Stimulated activated CD8-positive, alpha-beta memory T cell treated with anti-CD3 and anti-CD28 coated beads, Interleukin-7, amount 100 ng/mL, for 24 hours (primary cell): ENCODE measurements at places on chromosomes 1 and 21.

DNA sequence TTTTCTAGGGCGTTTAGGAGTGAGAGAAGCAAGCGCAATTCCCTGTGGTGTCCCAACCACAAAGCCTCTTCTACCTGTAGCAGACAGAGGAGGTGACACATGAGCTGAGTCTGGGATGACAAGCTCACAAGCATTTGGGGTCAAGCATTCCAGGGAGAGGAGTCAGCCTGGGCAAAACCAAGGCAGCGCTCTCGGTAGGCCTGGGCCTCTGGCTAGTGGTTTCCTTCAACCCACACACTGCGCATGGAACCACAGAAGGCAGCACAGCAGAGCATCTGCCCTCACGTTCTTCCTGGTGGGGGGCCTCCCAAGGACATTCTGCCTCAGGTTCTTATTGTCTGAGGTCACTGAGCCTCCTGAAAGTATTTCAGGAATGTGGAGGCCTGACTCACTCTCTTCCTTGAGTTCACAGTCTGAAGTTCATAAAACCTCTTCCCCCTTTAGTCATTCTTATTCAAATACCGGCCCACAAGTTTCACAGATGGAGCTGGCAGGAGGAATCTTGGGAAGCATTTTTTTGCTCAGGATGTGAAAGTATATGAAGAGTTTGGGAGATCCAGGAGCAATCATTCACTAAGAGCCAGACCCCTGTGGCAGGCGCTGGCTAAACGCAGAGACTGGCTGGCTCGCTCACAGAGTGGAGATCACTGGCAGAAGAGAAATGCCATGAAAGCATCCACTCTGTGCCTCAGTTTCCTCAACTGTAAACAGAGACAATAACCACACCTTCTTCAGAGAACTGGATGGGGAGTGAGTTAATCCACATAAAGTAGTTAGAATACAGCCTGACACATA lies 26.8 kb downstream of the CCN1 start:
- DNase-seq: no peak

DNA sequence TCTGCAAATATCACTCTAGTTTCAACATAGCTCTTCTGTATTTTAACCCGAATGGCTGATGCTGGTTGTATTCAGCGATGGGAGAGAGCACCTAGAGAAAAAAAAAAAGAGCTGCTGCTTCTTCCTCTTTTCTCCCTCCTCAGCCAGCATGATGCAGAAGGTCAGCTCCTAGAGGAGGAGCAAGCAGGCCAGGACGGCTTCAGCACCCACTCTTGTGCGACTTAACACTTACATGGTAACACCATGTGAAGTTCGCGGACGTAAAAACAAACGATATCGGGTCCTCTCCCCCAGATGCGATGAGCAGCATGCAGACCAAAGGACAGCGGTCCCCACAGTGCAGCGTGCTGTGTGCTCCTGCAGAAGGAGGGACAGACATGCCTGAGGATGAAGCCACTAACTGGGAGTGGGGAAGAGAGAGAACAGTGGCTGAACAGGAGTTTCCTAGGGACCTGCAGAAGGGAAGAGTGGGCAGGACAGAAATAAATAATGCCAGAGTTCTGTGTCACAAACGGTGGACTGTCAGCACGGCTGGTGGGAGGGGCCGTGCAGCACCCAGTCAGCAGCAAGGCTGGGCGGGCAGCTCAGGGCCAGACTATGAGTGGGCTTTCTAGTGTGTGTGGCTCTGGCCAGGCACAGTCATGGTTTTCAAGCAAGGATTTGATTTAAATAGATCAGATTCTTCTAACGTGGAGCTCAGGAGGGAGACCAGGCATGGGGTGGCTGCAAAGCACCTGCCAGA lies 11.4 kb upstream of the B3GALT5 start:
- DNase-seq: no peak

DNA sequence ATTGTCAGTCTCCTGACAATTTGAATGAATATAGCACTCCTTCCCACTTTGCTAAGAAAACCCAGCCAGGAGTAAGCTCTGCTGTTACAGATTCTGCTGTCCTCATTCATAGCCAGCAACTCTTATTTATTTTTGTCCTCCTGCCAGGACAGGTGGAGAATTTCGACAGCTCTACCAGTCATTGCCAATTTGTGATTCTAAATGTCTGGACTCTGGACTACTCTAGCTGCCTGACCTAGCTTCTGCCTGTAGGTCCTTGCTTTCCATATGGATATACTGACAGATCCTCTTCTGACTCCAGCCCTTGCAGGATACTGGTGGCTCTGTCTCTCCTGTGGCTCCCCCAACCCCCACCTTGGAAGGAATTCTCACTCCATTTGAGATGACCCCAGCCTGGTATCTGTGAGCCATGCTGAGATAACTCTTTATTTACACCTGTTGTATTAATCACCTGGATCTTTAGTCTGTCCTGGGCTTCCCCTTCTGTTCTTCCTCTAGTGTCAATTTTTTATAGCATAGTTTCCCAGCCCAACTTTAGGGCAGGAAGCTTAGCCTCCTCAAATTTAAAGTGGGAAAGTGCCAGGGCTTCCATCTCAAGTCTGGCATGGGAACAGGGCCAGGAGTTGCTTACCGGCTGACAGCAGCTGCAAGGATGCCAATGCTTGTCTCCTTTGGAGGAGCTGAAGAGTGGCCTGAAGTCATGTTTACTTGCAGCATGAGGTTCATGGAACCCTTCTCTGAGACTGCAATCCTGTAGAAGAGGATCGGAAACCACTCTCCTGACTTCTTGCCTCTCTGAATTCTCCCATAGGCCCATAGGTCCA lies 6.7 kb downstream of the PM20D1 start:
- DNase-seq: no peak

- no peak for DNase-seq
Measured at GRCh38 chr1:55288245-55288644, 73.1 kb upstream of the USP24 start.

GRCh38 chr1:50271968-50272578 lies 151.2 kb downstream of the DMRTA2 start:
- DNase-seq: no peak

GRCh38 chr21:27646691-27647090 lies 679.8 kb upstream of the ADAMTS5 start:
- DNase-seq: no peak

GRCh38 chr1:192557841-192558595 lies 17.6 kb upstream of the RGS1 start:
- no peak for DNase-seq

- no peak for DNase-seq
Measured at GRCh38 chr1:54681358-54681757, 34.3 kb upstream of the TTC4 start.
